ENCODE measurements at places on chromosomes 6 and 20.

DNA sequence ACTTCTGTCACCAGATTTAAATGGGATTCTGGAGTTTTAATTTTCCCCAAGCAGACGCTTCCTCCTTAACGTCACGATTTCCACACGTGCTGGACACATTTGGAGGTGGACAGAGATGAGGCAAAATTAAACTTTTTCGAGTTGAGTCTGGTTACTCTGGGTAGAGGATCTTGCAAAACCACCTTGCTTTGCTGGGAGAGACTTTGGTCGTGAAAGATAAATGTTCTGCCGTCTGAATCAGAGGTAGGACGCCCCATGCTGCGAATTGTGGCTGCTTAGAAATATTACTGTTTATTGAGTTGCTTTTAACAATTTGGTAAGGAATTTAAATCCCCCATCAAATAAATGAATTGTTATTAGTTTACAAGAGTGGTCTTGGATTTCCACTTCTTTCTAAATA lies 46.8 kb downstream of the CTCFL start:
- DNase-seq, result no peak

GRCh38 chr20:51275181-51275580 lies 252.3 kb upstream of the KCNG1 start:
- DNase-seq, result no peak

- DNase-seq, result no peak
These were observed 38.7 kb downstream of the MAP3K5 start for GRCh38 chr6:136753624-136754023.

DNA sequence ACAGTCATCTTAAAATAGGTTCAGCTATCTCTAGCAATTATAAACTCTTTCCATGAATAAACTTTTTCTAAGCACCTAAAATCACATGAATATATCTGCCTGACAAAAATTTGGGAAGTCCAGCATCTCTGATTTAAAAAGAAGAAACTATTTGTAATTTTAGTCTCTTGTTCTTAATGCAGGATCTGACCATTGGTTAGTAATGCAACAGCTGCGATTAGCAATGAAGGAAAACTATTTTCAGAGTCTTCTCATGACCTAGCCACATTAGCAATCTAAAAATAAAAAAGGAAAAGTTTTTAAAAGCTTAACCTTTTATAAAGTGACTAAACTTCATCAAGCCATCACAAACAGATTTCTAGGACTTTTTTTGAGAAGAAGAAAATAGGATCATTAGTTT lies 97.5 kb downstream of the PTPRK start:
- no peak for DNase-seq

DNA sequence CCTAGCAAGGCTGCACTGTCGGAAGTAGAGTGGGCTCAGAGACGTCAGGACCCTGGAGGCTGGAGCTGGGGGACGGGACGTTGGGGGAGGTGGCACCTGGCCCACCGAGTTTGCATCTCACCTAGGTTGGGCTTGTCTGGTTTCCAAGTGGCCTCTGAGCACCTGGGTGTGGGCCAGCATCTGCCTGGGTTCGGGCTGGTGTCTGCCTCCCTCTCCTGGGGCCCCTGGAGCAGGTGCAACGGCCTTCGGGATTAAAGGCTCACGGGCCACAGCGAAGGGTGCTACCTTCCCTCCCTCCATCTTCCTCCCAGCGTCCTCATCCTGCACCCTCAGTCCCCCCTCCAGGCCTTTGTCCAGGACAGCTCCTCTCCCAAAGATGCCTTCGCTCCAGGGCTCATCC lies 6.0 kb downstream of the HRH3 start:
- DNase-seq, result no peak

DNA sequence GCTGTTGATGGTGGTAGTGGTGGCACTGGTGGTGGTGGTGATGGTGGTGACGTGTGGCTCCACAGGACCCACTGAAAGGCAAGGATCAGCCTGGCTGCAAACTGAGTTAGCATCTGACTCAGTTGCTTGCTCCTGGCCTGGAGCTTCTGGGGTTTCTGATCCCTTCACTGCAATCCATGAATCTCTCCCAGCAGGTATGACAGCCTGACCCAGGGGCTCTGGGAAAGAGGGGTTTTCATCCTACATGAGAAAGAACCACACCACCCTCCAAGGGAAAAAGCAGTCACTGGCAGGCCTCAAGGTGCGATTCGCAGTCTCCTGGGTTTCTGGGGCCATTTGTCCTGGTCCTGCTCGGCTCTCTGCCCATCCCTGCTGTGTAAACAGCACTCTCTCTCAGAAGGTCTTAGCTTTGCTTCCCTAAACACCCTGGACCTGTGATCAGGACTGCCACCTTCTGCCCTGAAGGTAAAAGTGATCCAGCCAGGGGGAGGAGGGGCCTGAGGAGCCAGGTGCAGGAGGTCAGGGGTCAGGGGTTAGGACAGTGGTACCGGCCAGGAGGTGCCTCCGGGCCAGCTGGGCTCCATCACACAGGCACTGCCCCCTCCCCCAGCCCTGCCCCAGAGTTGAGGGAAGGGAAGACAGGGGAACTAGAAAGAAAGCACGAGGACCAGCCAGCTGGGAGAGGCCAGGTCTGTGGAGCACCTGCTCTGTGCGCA lies 152.0 kb downstream of the BMP7 start:
- DNase-seq, result no peak

- DNase-seq, result no peak
These were observed 5.4 kb upstream of the IER3 start for GRCh38 chr6:30749554-30750378.

GRCh38 chr20:3781153-3781910 lies at the start of gene SPEF1:
Gene SPEF1, minus strand, starts transcription at chr20:3781448. Its CDS starts 161 bp downstream, at chr20:3781287.
- DNase-seq, result peak; percentile 98

DNA sequence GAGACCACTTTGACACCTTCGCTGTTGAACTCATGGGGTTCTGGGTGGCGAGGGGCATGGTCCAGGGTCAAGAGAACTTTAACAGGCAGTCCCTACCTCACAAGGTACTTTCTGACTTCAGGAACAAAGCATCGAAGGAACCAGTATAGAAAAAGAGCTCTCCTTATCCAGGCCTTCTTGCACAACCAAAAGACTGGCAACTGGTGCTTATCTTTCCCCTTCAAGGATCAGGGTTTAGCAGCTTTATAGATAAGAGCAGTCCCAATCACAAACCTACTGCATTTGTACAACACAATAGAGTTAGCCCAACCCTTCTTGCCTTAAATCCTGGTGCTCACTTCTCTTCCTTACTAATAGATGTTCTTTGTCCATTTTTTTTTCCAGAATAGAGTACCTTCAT lies 116.3 kb downstream of the SNX5 start:
- DNase-seq, result no peak

- DNase-seq, result no peak
These were observed 40.2 kb downstream of the EYA2 start for GRCh38 chr20:46934746-46935287.

- DNase-seq, result peak; percentile 86
These were observed 45.1 kb upstream of the PNRC1 start for GRCh38 chr6:89035252-89036101.

Data from AG08395 (cell line).